ENCODE measurements at places on chromosomes 11 and 22.

GRCh38 chr11:83063073-83063754 lies 8.5 kb downstream of the RAB30 start:
- peak; percentile 69 for DNase-seq

DNA sequence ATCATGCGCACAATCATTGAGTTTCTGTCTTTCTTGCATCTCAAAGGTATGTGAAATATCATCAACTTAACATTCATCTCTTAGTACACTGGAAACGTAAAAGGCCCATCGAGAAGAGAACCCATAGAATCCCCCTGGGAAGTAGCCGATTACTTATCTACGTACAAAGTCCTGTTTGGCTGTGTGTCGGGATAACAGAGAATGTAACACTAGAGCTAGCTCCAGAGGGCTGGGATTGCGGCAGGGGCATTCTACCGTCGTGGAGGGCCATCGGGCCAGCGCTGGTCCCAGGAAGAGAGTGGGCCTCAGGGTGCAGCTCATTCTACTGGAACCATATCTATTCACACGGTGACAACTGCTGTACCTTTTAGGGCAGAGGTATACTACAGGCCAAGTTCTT lies 4.5 kb downstream of the GAL start:
- DNase-seq = no peak

DNA sequence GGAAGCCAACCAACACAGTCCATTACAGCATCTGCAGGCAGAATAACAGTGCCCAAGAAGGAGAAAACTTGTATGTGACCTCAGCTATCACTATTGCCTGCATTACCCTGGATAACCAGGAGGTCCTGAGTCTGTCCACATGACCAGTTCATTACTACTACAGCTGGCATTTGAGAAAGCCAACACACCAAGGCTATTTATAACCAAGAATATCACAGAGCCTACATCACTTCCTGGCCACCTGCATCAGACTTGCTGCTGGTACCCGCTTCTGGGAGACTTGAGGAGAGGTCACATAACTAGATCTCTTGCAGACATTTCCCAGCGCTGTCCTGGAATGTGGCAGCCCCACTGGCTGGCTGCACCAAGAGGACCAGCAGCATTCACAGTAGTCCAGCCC lies 11.1 kb upstream of the OR56B4 start:
- DNase-seq = peak; percentile 9

- peak; percentile 93 for DNase-seq
Observed at GRCh38 chr11:313787-314553, at the start of gene IFITM1. Gene IFITM1, plus strand, starts transcription at chr11:314040. Its CDS starts 131 bp downstream, at chr11:314171.

DNA sequence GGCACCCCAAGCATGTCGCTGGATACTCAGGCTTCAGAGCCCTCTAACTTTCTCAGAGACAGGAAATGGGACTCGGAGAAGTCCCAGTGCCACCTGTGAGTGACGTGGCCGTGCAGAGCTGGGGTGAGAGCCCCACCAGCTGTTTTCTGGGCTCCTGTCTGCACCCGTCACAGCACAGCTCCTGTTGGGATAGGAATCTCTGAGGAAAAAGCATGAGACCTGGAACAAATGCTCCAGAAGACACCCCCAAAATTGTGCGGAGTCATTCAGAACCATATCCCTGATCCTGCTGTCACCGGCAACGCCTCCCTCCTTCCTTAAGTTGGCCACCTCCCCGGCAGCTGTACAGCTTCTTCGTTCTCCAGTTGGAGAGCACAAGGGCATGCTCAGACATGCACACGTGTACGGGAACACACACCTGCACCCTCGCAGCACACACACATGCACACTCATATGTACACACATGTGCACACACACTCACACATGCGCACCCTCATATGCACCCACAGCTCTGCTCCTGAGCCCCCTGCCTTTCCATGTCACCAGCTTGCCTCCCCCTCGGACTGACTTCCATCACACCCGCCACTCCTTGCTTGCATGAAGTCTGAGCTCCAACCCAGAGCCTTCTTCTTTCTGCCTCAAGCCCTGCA lies 1430.0 kb downstream of the BRD1 start:
- no peak for DNase-seq

DNA sequence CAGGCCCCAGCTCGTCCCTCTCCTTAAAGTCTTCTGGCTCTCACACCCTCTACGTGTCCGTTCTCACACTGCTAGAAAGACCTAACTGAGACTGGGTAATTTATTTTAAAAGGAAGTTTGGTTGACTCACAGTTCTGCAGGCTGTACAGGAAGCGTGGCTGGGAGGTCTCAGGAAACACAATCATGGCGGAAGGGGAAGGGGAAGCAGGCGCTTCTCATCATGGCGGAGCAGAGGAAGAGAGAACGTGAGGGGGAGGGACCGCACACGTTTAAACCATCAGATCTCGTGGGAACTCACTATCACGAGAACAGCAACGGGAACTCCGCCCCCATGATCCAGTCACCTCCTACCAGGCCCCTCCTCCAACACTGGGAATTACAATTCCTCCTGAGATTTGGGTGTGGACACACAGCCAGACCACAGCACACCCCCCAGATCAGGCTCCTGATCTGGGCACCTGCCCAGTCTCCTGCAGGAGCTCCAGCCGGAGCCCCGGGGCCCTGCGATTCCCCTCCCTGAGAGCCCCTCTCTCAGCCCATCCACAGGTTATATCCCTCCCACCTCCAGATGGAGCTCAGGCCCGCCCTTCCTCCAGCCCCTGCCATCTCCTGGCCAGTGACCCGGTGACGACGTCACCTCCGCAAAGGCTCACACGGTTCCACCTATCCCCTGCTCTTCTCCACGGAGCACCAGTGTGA lies 170.2 kb downstream of the BRD1 start:
- no peak for DNase-seq

DNA sequence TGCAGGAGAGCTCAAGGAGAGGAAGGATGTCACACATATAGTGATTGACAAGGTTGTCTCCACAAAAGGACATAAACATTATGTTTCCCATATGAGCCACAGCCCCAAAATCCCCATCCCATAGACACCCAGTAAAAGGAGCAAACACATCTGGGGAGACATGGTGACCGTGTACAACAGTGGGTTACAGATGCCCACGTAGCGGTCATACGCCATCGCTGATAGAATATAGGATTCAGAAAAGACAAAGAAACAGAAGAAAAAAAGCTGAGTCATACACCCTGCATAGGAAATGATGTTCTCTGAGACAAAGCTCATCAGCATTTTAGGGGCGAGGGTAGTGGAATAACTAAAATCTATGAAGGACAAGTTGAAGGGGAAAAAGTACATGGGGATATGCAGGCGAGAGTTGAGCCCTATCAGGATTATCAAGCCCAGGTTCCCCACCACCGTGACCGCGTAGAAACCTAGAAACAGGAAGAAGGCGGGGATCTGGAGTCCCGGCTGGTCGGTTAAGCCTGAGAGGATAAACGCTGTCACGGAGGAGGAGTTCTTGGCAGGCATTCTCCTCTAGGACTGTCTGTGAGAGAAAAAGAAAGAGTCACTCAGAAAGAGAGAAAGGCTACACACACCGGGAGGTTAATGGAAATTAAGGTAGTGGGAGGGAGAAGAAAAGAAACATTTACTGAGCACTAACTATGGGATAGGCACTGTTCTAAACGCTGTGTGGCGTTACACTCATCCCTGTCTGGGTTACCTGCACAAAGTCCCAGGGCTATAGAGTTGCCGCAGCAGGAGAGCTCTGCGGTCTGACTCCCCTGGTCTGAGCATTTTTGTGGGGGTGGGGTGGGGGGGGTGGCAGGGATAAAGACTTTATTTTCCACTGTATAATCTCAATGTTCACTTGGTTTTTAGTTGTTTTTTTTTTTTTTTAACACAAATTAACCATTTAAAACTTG lies 36.1 kb upstream of the OR8B8 start:
- peak; percentile 74 for DNase-seq

GRCh38 chr11:123195188-123196059 lies at the start of gene CLMP:
Gene CLMP, minus strand, starts transcription at chr11:123195248. Its CDS starts 308 bp downstream, at chr11:123194940.
- DNase-seq = peak; percentile 72
